ENCODE measurements at places on chromosomes 13 and 19.

- DNase-seq: no peak
Observed at GRCh38 chr19:35986664-35987570, 8.1 kb upstream of the SDHAF1 start.

- no peak for DNase-seq
Observed at GRCh38 chr19:48118131-48118517, 7.5 kb upstream of the PLA2G4C start.

DNA sequence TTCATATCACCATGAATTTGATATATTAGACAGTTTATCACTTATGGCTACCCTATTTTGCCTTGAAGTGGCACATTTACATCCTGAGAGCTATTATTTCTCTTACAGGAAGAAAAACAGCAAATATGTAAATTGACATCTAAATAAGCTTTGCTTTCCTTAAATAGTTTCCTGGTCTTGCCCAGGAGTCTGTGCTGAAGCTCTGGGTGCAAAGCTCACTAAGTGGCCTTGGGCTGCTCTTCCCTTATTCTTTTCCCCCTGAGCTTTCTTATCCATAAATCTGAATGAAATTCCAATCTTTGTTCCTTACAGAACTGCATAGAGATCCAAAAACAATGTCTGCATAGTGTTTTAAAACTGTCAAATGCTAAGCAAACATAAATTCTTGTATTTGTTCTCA, 56.3 kb downstream of the TNFSF13B start:
- no peak for DNase-seq

DNA sequence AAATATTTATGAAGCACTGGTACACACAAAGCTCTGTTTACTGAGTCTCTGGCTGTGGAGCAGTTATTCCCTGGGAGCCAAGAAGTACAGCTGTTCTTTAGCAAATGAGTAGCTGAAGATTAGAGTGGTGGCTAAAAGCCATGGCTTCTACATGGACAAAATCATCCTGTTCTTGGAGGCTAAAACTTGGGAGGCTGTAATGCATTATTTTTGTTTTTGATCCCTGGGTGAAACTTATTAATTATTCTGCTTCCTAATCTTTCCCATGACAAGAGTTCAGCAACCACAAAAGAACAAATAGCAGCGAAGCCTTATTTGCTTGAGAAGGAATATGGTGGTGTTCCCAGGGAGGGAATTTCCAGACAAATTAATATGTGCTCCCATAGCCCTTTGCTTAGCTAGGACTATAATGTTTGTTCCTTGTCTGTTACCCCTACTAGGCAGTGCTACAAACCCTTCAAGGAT, 109.5 kb downstream of the DCT start:
- DNase-seq: no peak

- DNase-seq: no peak
Observed at GRCh38 chr13:42925626-42926025, 66.4 kb downstream of the EPSTI1 start.

GRCh38 chr13:112071102-112071722, 4.3 kb downstream of the SOX1 start:
- DNase-seq: no peak

- peak; percentile 82 for DNase-seq
Observed at GRCh38 chr13:111337206-111337605, 16.8 kb downstream of the TEX29 start.

DNA sequence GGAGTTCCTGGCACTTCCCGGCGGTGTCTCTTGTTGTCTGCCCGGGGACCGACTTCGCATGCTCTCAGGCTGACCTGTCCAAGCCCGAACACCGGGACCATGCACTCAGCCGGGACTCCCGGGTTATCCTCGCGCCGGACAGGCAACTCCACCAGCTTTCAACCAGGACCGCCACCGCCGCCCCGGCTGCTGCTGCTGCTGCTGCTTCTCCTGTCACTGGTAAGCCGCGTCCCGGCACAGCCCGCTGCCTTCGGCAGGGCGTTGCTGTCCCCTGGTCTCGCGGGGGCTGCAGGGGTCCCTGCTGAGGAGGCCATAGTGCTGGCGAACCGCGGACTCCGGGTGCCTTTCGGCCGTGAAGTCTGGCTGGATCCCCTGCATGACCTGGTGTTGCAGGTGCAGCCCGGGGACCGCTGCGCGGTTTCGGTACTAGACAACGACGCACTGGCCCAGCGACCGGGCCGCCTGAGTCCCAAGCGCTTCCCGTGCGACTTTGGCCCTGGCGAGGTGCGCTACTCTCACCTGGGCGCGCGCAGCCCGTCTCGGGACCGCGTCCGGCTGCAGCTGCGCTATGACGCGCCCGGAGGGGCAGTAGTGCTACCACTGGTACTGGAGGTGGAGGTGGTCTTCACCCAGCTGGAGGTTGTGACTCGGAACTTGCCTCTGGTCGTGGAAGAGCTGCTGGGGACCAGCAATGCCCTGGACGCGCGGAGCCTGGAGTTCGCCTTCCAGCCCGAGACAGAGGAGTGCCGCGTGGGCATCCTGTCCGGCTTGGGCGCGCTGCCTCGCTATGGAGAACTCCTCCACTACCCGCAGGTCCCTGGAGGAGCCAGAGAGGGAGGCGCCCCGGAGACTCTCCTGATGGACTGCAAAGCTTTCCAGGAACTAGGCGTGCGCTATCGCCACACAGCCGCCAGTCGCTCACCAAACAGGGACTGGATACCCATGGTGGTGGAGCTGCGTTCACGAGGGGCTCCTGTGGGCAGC, 661 bp downstream of the FREM2 start:
- no peak for DNase-seq

- DNase-seq: peak; percentile 32
Observed at GRCh38 chr13:26340807-26341206, 86.9 kb downstream of the CDK8 start.

DNA sequence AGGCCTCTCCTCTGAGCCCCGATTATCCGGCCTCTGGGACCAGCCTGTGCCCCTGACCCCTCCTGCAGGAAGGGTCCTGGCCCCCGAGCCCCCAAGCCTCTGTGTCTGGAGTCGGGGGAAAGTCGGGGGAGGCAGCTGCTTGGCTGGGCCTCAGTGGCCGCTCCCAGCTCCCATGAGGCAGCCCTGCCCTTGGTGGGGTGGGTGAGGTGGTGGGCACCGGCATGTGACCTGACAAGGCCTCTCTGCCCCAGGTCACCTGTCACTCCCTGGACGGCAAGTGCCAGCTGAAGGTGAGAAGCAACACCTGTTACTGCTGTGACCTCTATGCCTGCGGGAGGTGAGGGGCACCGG, 41.5 kb downstream of the TMEM255B start:
- no peak for DNase-seq

GRCh38 chr13:91904005-91904404, 505.6 kb downstream of the GPC5 start:
- DNase-seq: no peak

- no peak for DNase-seq
Observed at GRCh38 chr19:3033595-3034405, 4.7 kb upstream of the TLE2 start.

DNA sequence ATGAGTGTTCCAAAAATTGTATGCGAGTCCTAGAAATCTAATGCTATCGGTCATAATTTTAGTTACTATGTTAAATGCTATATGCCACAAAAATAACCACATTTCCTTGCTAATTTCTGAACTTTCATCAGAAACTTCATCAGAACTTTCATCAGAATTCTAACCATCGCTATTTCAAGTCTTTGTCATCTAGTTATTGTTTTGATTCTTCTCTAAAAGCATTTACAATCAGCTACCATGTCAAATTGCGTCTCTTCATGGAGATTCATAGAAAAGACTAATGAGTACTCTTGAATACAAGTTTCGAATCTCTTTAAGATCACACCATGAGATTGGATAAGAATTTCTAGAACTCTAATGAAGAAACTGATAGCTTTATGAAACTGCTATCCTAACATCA, 52.7 kb upstream of the TM9SF2 start:
- no peak for DNase-seq

DNA sequence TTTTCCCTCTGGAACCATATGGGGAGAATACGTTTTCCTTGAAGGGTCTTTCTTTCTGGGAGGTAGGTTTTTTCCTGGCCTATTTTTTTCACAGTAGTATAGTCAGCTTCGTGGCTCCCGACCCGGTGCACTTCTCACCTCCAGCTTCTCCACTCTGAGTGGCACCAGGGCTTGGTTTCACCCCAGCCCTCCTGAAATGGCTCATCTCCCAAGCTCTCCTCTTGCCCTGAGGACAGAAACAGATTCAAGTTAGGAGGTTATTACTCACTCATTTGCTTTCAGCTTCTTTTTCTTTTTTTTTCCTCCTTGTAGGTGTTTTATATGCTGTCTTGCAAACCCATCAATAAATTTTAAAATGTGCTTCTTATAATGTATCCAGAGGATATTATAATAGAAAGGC, 199.3 kb downstream of the RFC3 start:
- no peak for DNase-seq

GRCh38 chr13:83184819-83185218, 697.5 kb downstream of the SLITRK1 start:
- peak; percentile 19 for DNase-seq

DNA sequence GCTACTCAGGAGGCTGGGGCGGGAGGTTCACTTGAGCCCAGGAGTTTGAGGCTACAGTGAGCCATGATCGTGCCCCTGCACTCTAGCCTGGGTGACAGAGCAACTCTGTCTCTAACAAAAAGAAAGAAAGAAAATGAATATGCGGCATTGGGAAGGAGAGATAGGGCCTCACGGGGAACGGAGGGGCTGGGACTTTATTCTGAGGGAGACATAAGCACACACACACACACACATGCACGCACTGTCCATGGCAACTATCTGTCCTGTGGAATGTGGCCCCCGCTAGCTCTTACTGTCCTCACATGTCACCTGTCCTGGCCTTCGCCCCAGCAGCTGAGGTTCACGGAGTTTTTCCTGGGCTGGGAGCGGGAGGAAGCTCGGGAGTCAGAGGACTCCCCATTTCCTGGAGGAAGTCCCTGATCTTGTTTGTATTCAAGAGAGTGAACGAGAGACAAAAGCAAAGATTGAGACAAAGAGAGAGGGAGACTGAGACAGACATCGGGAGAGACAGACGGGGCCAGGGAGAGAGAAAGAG, 654 bp downstream of the STAP2 start:
- no peak for DNase-seq

GRCh38 chr13:51524312-51524711, 60.0 kb upstream of the WDFY2 start:
- DNase-seq: peak; percentile 40

- no peak for DNase-seq
Observed at GRCh38 chr13:33328701-33329100, 43.1 kb upstream of the STARD13 start.

- DNase-seq: no peak
Observed at GRCh38 chr19:36436531-36436930, 18.1 kb upstream of the ZFP82 start.

- no peak for DNase-seq
Observed at GRCh38 chr13:26412936-26413716, 144.4 kb upstream of the WASF3 start.

- DNase-seq: peak; percentile 68
Observed at GRCh38 chr19:6273701-6274601, 5.8 kb downstream of the MLLT1 start.

DNA sequence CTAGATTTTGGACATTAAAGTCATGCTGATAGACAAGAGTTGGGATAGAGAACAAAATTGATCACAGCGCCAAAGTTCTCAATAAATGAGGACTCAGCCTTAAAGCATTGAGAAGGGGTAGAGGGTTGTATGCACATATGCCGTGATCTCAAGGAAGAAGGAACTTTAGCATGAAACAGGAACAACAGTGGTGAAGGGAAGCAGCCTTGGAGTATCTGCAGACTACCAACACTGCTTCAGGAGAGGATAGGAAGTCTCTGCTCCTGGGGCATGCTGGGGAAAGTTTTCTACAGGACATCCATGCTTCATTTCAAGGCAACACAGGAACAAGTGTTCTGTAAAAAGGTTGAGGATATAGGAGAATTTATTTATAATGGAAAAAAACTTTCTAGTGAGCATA, 111.9 kb upstream of the MLNR start:
- DNase-seq: no peak

GRCh38 chr19:8307400-8307964, 676 bp downstream of the CD320 start:
- DNase-seq: no peak

- peak; percentile 41 for DNase-seq
Observed at GRCh38 chr13:105037110-105037509, 1498.4 kb downstream of the EFNB2 start.

- no peak for DNase-seq
Observed at GRCh38 chr13:58884353-58885209, 1253.0 kb downstream of the PCDH17 start.

DNA sequence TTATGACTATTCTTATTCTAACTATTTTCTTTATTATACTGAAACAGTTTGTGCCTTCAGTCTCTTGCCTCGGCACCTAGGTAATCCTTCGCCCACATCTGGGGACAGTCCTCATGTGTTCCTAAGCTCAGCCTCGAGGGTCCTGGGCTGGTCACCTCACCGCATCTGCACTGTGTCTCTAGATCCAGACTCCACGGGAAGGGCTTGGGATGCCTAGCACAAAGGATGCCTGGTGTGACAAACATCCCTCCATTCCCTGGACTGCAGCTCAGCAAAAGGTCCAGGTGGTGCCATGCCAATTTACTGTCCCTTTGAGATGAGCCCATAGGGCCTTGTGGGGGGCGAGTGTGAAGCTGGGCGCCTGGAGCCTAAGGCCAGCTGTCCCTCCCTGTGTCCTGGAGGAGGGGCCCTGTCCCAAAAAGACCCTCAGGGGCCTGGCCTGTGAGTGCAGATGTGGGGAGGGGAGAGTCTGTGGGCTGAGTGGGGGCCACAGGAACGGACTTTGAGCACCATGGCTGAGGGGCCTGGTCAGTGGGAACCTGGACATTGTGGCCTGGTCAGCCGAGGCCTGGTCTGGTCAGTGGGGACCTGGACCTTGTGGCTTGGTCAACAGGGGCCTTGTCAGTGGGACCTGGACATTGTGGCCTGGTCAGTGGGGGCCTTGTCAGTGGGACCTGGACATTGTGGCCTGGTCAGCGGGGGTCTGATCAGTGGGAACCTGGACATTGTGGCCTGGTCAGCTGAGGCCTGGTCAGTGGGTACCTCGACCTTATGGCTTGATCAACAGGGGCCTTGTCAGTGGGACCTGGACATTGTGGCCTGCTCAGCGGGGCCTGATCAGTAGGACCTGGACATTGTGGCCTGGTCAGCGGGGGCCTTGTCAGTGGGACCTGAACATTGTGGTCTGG, 45.1 kb upstream of the TPM4 start:
- no peak for DNase-seq

- no peak for DNase-seq
Observed at GRCh38 chr13:92578358-92578757, 648.2 kb upstream of the GPC6 start.

GRCh38 chr13:27981006-27981708, 7.3 kb downstream of the URAD start:
- no peak for DNase-seq

DNA sequence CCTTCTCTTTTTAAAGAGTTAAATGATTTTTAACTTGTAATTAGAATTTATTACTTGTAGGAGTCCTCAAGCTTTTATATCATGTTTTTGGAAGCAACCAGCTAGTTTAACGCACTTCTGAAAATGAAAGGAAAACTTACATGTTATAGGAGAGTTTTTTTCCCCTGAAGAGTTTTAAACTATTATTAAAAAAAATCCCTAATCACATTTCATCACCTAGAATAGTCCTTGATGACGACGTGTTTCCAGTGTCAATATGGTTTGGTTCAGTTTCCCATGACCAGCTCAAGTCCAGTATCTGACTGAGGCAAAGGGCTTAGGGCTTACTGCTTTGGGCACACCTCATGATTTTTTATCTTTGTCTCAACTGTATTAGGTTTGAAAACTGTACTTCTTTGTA, 36.0 kb downstream of the URI1 start:
- no peak for DNase-seq
